ENCODE measurements at places on chromosomes 2 and 18. TPM values are rescaled to one million over a fixed set of nuclear protein-coding genes. Genes with fewer than 3 reads are reported as not detected.

DNA sequence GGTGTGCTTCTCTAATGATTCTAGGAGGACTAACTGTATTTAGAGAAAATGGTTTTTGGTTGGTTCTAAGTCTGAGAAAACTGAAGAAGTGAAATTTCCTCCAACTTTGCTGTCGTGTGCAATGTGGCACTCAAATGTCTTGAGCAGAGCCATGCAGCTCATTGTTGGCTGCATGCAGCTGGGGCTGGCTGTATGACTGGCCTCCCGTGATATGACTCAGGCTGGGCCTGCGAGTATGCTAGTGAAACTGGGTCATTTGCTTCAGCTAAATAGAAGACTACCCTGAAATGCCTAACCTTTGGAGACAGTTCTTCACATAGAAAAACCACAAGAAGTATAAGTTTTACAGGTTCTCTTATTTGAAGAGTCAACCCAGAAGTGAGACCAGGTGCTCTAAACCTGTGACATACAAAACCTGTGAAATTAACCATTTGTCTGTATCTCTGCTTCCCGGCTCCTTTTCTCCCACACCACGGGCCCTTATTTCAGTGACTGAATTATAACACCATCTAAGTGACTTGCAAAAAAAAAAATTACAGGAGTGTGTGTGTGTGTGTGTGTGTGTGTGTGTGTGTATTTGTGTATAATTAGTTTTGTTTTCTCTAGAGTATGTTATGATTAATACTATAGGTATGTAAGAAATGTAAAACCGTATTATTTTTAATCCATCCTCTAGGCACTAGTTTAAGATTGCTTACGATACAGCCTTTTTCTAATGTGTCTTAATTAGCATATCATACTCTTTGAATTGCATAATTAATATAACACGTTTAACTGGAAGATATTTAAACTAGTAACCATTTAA lies 15.9 kb downstream of the POLI start:
- DNase-seq: no peak

- DNase-seq: no peak
Measured at GRCh38 chr2:219689676-219690628, 62.5 kb downstream of the SLC4A3 start.

- DNase-seq: no peak
Measured at GRCh38 chr2:219252570-219252899, 508 bp upstream of the TUBA4B start.

- no peak for DNase-seq
Measured at GRCh38 chr2:69796174-69796573, 33.3 kb upstream of the GMCL1 start.

DNA sequence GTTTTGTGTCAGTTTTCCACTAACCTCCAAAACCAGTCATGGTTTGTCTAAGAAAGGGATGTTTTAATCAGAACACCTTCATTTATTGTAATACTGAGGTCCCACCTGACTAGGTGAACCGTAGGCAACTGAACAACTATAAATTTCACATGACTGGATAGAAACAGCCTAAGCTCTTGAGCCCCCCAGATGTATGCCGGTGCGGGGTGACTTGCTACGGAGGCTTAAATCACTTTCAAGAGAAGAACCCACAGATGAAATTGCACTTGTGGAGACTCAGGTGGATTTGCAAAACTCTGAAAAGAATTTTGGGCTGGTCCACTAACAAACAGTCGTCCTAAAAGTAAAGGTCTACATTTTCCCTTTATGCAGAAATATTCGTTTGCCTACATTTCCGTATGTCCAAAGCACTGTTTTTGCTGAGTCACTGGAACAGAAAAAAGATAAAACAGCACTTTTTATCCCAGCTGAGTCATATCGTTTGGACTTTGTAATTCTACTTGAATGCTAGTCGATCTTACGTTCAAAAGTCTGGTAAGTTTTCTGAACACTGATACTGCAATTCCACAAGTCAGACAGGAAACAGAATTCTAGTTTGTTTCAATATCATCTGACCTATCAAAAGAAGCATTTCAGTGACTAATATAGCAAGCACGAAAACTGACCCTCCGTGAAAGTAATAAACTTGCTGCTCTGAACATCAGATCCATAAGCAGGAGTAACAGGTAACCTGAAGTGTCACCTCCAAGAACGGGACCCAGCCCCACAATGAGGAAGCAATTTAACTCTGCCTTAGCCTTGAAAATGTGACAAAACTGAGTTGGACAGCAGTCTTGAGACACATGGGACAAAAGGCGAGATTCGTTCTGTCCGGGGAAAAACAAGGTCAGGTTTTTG lies 18.1 kb downstream of the ZNF516 start:
- DNase-seq: no peak

DNA sequence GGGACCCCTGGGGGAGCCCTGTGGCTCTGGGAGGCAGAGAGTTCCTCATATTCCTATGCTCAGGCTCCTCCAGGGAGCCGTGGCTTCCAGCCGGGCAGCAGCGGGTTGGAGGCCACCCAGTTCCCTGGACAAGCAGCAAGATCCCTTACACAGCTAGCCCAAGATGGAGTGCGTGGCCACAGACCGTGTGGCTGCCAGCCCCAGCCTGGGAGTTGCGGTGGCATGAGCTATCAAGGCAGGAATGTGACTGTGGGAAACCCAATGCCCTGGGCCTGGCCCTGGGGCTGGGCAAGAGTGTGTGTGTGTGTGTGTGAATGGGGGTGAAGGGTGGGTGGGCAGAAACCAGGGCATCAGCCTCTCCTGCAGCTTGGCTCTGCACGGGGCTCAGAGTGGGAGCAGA lies 130.5 kb downstream of the DYSF start:
- no peak for DNase-seq

DNA sequence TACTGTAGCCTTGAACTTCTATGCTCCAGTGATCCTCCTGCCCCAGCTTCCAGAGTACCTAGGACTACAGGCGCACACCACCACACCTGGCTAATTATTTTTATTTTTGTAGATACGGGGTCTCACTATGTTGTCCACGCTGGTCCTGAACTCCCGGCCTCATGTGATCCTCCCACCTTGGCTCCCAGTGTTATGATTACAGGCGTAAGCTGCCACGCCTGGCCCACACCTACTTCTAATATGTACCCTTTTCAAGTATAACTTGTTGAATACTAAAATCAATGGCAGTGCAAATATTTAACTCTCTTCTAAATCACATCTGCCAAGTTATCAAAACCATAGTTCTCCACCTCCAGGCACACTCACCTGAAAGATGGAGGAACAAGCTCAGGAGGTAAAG lies 58.7 kb downstream of the ITSN2 start:
- DNase-seq: no peak

DNA sequence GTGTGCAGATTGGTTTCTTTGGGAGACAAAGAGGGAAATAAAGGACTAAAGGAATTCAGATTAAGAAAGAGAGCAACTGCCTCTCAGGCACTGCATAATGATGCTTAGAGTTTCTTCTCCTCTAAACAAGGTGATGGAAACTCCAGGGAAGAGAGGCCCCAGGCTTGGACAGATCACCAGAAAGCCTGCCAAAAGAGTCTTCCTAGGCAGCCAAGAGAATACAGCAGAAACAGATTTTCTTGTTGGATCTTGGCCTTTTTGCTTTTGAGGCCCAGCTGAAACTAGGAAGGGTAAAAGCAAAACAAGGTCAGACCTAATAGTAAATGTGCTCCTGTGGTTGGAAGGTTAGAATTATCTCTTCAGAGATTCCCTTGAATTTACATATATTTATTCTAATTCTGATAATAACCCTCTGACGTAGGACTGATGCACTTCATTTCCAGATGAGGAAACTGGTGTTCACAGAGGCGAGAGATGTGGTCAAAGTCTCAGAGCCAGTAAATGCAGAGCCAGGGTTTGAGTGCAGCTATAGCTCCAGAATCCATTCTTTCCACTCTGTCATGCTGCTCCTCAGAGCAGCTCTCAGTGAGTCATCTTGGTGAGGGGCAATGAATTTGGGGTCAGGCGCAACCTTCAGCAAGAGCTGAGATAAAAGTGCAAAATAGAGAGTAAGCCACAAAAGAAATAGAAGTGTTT lies 142.3 kb upstream of the FBXO11 start:
- DNase-seq: no peak

GRCh38 chr2:187552381-187552780 lies 1.9 kb downstream of the TFPI start:
- no peak for DNase-seq

- DNase-seq: no peak
Measured at GRCh38 chr2:223563462-223563861, 38.7 kb downstream of the SCG2 start.

GRCh38 chr2:70330476-70330875 lies 28.6 kb upstream of the FAM136A start:
- DNase-seq: no peak

- DNase-seq: peak; percentile 82
Measured at GRCh38 chr2:44075541-44075940, 79.8 kb upstream of the LRPPRC start.

DNA sequence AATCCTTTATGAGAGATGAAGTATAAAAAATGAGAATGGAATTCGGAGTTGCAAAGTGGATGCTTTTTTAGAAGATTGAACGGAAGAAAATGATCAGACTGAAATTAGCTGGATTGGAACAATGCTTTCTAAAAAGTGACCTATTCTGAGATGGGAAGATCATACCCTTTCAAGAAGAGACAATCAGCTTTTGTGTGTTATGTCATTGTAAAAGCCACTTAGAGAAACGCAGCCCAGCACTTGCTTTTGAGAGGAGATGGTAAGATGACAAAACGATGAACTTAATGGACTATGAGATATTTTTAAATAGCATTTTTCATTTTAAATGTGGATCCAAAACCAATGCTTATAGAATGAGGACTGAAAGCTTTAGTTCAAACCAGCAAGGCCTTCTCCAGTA lies 871.4 kb upstream of the KLHL29 start:
- no peak for DNase-seq

DNA sequence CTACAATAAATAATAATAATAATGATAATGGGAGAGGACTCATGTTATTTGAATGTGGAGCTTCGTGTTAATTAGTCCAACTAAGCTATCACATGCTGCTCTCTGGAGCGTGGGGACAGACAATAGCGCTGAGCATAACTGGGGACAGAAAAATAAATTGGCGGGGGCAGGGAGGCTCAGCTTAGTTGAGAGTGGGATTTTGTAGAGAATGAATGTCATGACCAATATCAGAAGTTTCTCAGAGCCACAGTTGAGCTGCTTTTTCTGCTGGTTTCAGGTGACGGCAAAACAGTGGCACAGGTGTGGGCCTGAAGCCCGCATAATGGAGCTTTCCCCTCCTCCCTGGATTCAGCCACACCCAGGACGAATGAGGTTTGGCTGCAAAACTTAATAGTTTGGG lies 111.1 kb upstream of the CAB39 start:
- DNase-seq: no peak

GRCh38 chr2:158998551-158999248 lies 30.3 kb downstream of the TANC1 start:
- no peak for DNase-seq

DNA sequence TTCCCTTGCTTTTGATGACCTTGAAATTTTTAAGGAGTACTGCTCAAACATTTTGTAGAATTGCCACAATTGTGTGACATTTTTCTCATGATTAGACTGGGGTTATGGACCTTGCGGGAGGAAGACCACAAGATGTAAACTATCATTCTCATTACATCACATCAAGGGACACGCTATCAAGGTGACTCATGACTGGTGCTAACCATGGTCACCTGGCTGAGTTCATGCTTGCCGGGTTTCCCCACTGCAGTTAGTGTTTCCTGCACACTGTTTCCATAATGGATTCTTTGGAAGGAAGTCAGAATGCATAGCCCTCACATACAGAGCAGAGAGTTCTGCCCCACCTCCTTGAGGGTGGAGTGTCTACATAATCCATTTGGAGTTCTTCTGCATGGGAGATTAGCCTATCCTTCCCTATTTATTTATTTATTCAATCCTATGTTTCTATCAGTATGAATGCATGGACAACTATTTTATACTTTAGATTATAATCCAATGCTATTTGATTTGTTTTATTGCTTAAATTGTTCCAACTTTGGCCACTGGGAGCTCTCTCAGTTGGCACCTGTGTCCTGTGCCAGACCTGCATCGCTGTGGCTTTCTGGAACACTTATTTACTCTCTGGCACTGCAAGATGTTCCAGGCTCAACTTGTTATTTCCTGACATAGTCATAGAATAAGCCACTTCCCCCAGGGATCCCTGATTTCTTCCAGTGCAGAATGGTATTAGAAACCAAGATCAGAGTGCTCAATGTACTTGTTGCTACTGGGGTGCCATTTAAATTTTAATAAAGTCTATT lies 6.0 kb downstream of the MC2R start:
- DNase-seq: no peak

- peak; percentile 79 for DNase-seq
Measured at GRCh38 chr18:23143016-23143814, 7.9 kb downstream of the CABLES1 start.

DNA sequence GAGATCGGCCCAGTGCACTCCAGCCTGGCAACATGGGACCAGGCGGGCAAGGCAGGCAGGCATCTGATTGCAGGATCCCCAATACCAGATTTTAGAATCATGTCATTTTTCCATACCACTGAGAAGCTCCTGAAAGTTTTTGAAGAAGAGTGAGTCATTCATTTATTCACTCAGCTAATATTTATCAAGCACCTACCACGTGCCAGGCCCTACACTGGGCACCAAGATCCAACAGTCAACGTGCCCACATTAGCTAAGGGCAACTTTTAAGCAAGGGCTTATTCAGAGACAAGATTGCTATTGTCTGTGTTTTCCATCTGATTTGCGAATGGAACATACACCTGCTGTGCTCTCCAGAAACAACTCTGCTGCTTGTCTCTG lies 126.8 kb upstream of the LGALSL start:
- DNase-seq: no peak

GRCh38 chr2:205086662-205087061 lies 541.4 kb downstream of the PARD3B start:
- DNase-seq: no peak

- DNase-seq: no peak
Measured at GRCh38 chr2:235773188-235773928, 279.5 kb downstream of the AGAP1 start.

DNA sequence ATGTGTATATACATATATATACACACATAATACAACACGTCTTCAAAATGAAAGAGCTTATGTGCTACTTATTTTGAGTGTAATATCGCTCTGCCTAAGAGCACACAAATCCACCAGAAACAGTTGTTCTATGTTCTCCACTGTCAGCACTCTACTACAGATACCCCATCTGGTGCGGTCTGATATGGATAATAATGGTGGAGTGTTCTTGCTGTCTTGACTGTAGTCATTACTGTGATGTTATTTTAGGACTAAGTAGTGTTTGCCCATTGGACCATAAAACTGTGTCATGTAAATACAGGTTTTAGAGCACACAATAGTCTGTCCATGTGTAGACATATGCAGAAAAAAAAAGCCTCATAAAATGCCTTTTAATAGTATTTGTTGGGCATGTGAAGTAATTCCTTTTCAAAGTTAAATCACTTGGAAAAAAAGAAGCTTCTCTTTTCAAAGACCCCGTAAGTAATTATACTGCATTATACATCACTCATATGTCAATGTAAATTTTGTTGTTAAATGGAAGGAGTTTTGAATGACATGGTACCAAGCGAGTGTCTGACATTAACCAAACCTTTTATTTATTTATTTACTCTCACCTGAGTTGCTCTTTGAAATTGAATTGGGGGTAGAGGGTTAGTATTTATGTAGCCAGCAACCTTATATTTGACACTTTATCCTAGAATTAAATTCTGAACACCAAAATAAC lies 1249.2 kb upstream of the ZEB2 start:
- DNase-seq: no peak

Gene AUP1
- 170 TPM for total RNA-seq

Gene UGT1A1
- not detected for total RNA-seq

Gene TMEM182
- total RNA-seq: 0.93 TPM

Gene POTEI
- total RNA-seq: not detected

Gene WDR35
- 3.5 TPM for total RNA-seq

Gene OSBPL1A
- 31.0 TPM for total RNA-seq

Gene SPATA3
- total RNA-seq: not detected

Gene EVX2
- total RNA-seq: not detected

Gene SIX3
- not detected for total RNA-seq

Gene TNS1
- total RNA-seq: 135 TPM
